ENCODE measurements at places on chromosomes 7 and 10.
A peak's percentile ranks its signal among the peaks of the same experiment; 100 is the strongest.

DNA sequence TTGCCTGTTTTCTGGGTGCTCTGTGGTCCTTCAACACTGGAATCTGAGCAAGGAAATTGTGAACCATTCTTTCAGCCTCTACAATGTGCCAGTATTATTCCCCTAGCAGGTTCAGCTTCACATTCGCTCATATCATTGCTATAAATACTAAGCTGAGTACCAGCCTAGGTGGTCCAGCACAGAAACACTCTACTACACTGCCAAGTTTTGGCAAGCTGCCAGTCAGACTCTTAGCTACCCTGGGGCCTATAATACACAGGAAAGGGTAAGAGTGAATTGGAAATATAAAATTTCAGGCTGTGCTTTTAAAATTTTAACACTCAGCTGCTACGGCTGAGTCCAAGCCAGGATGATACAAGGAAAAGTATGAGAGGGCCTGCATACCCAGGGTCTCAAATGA is 49.9 kb upstream of the PPP1R3A start:
- DNase-seq = no peak

- DNase-seq = peak; percentile 75
These were observed 965 bp downstream of the ZCCHC24 start for GRCh38 chr10:79444199-79445119.

DNA sequence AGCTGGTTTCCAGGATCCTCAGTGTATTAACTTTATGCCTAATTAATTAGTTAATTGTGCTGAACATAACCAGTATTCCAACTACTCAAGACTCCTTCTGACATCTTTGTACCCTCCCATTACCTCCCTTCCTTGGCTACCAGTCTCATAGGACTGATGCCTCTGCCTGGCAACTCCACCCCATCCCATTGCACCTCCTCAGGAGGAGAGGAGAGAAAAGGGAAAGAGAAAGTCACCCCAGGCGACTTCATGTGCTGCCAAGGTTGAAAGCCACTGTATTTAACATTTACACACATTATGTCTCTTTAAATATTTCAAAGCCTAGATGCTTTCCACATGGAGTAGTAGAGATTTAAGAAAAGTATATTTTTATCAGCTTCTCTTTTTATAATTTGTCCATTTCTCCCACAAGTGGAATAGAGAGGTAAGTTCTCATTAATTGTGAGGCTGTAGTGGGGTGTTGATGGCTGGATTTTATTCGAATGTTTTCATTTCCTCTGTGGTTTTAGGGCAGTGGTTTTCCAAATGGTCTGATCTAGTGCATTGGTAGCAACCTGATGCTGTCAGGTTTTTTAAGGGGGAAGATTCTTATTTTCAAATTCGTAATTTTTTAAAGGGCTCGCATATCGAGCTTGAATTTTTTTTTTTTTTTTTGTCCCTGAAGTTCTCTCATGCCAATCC is 148.0 kb downstream of the BICC1 start:
- DNase-seq = peak; percentile 53

DNA sequence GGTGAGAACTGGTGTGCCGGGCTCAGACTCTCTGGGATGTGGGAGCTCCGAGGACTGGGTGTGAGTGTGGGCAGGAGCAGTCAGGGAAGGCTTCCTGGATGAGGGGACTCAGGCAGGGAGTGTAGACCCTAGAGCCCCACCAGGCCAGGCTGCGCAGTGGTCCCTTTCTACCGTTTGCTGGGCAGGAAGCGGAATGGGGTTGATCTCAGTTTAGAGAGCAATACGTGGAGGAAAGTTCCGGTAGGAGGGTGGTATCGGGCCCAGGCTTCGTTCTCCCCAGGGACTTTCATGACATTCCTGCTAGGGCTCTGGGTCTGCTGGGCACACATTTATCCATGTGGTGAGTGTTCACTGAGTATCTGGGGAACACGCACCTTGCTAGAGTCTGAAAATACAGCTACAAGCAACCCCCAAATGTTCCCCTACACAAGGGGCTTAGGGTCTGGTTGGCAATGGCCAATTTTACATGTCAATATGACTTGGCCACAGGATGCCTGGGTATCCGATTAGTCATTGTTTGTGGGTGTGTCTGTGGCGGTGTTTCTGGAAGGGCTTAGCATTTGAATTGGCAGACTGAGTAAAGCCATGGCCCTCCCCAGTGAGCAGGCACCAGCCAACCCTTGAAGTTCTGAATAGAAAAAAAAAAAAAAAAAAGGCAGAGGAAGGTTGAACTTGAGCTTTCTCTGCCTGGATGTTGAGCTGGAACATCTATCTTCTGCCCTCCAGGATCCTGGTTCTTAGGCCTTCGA is 20.8 kb downstream of the GHRHR start:
- DNase-seq = peak; percentile 49

GRCh38 chr7:83648464-83649241 is at the start of gene SEMA3E:
Gene SEMA3E (minus strand): TSS chr7:83649139.
- DNase-seq = peak; percentile 45

- no peak for DNase-seq
These were observed 61.1 kb downstream of the SORCS1 start for GRCh38 chr10:107103174-107104025.

GRCh38 chr10:132104062-132104461 is 38.3 kb downstream of the JAKMIP3 start:
- no peak for DNase-seq

DNA sequence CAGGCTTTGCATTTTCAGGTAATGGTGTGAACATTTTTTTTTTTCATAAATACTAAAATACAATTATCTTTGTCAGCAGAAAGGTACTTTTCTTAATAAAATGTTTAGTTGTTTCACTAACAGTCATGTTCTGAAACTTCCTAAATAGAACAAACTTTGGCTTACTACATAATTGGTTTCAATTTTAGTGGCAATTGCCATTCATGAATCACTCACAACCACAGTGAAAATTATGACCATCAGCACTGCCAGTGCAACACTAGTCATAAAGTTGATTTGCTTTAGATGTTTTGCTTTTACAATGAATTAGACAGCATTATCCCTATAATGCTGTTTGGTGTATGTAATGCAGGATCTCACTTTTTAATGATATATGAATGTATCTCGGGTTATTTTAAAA is 297.6 kb upstream of the PLXDC2 start:
- DNase-seq = no peak

DNA sequence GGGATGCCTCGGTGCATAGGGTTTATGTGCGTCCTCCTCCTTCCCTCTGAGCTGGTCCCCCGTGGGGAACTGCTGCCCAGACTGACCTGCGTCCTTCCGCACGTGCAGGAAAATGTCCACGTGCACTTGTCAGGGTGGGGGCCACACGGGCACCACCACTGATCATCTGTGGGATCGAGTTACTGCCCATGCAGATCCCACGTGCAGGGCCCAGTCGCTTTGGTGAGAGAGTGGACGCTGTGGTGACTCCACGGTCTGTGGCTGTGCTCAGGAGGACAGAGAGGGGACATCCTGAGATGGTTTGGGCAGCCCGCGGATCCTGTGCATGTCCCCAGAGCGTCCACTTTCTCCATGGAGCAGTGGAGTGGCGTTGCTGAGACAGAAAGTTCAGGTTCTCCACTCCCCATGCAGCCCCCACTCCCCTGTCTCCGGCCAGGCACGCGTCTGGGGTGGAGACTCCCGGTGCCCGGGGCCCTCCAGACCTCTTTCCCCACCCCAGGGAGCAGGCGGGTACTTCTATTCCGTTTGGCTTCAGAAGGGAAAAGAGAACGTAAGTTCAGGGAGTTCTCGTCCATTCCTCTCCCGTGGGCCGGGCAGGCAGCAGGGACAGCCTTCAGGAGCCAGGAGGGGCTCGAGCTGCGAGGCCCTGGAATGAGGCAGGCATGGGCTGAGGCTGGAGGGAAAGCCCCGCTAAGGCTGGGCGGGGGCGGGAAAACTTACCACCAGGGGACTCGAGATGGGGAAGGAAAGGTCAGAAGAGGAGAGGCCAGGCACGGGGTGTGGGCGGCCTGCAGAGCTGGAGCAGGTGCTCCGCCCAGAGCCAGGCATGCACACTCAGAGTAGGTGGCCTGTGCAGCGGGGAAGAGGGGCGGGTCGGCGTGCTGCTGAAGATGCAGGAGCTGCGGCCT is 59.9 kb downstream of the EGFR start:
- no peak for DNase-seq

- DNase-seq = no peak
These were observed 31.7 kb upstream of the LBX1 start for GRCh38 chr10:101260764-101261481.

DNA sequence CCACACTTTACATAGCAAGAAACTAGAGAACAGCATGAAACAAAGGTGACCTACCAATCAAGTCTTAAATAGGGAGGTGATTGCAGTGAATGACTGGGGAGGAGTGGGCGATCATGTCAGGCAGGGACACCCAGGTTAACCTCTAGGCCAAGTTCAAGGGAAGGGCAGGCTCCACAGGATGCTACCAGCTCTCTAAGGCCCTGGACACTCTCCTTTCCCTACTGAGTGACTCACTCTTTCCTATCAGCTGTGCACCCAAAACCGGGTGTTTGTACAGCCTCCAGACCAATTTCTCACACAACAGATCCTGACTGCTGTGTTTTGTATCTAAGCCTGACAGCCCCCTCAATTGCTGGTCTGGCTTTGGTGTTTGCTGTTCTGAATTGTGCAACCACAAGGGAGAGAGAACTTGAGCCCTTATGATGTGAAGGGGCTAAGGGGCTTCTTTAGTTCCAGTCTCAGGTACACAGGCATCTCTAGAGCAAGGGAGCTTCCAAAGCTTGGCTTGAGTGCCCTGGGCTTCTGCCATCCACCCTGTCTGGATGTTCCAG is 107.8 kb downstream of the TBXAS1 start:
- peak; percentile 39 for DNase-seq

GRCh38 chr7:159122276-159122675 is 22.4 kb downstream of the VIPR2 start:
- DNase-seq = no peak

DNA sequence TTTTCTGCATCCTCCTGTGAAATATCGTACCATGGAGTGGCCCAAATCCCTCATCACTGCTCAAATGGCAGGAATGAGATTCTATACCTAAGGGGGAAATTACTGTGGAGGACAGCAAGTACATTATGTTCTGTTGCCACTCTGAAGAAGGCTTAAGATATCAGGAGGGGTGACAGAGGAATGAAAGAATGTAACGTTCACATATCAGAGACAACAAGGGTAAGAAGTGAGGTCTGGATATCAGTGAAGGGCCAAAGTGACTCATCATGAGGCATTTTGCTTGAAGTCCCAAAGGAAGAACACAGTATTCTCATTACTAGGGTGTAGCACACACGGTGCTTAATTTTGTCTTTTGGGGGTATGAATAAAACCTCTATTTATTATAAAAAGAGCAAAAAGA is 71.5 kb upstream of the SLC13A1 start:
- no peak for DNase-seq

DNA sequence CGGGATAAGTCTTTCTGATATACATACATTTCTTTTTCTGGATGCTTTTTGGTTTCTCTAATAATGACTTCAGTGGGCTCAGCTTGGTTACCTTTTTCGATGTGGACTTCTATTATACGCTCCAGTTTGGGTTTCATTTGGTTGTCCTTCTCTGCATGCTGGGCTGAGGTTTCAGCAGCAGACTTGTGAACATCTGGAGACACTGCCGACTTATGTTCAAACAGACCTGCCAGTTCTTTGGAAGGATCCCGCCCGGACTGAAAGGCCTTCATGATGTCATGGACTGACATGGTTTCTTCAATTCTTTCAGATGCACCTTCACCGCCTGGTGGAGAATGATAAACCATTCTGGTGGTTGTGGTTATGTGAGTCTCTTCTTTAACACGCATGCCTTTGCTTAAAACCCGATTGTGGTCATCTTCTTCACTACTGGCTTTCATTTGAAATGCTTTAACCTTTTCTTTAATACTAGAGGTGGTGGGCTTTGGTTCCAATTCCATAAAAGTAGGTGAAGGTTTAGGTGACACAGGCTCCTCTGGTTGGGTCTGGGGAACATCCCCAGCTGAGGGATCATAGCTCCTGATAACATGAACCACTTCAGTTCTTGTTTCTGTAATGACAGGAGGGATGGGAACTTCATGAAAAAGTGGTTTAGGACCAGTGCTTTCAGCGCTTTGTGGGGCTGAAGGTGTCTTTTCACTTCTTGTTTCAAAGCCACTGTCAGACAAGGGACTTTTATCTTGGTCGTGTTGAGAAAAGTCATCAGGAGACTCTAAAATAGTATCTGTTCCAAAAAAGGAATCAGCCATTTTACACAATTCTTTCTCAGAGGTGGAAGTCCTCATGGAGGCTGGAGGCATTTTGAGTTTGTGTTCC is 167.7 kb upstream of the CCDC6 start:
- no peak for DNase-seq

- no peak for DNase-seq
These were observed 442.0 kb upstream of the KLF6 start for GRCh38 chr10:4226941-4227540.

GRCh38 chr7:7911369-7912123 is 57.0 kb upstream of the GLCCI1 start:
- peak; percentile 88 for DNase-seq

DNA sequence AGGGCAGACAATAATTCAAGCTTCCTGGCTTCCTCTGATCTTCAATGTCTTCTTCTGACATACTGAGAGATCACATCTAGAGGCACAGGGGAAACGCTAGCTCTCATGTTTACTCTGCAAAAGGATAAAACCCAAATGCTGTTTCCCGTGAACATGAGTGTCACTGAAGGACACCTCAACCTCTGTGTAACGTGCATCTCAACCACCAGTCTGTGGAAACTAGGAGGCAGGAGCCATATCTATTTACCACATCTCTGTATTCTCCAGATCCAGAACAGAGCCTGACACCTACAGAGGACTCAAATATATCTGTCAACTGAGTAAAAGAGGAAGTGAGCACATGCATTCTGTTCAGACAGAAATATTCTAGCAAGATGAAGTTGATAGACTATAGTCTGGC is 140.3 kb upstream of the TARP start:
- no peak for DNase-seq

DNA sequence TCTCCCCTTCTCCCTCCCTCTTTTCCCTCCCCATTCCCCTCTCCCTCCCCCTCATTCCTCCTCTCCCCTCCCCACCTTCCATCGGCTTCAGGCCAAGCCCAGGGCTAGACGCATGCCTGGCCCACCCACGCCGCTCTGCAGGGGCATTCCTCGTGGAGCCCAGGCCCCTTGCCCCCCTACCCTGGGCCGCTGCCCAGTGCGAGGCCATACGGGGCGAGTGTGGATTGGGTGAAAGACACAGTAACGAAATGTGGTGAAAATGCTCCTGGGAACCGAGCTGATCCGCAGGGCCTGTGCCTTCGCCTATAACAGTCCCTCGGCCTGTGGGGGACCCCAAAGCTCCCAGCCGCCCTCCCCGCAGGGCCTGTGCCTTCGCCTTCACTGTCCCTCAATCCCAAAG is 28.3 kb downstream of the ADGRA1 start:
- DNase-seq = no peak

DNA sequence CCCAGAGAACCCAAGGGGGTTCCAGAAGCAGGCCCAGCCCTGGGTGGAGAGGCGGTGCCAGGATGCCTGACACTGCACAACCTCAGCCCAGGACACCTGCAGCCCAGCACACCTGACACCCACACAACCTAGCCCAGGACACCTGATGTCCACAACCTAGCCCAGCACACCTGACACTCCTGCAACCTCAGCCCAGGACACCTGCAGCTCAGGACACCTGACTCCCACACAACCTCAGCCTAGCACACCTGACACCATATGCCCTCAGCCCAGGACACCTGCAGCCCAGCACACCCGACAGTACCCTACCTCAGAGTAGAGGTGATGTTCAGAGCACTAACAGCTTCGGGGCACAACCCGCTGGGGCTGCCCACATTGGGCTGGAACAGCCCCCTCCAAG is 87.3 kb downstream of the PAXIP1 start:
- no peak for DNase-seq

All from EL (cell line).